Diencephalon (tissue), 1 donor: ENCODE measurements at places on chromosomes 11 and 22. TPM values are rescaled to one million over a fixed set of nuclear protein-coding genes. Genes with fewer than 3 reads are reported as not detected.

The MS4A6E gene
- total RNA-seq: not detected

The CLMP gene
- 42.0 TPM for total RNA-seq

The B4GALNT4 gene
- 75.7 TPM for total RNA-seq

The ACTN3 gene
- total RNA-seq: 0.23 TPM

The CECR2 gene
- total RNA-seq: 6.0 TPM
